ENCODE measurements at places on chromosomes 11 and 22. TPM values are rescaled to one million over a fixed set of nuclear protein-coding genes. Genes with fewer than 3 reads are reported as not detected.

- no peak for DNase-seq
These were observed 29.6 kb downstream of the C22orf31 start for GRCh38 chr22:29032014-29032475.

GRCh38 chr11:12125609-12126149, 15.3 kb downstream of the MICAL2 start:
- no peak for DNase-seq

DNA sequence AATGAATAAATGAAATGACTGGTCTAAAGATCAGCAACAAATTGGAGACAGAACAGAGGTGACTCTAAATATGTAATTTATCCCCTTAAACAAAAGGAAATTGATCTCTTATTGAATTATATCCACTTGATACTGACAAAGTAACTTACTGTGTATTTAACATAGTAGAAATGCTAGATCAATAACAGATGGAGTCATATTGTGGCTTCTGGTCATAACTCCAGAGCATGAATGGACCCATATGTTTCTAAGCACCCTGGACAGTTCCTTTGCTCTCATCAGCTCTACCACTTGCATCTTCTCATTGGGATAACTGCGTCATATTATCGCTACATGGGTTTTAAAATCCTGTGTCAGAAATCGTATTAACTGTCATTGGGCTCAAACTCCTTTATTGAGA, 222.3 kb downstream of the ETS1 start:
- no peak for DNase-seq

DNA sequence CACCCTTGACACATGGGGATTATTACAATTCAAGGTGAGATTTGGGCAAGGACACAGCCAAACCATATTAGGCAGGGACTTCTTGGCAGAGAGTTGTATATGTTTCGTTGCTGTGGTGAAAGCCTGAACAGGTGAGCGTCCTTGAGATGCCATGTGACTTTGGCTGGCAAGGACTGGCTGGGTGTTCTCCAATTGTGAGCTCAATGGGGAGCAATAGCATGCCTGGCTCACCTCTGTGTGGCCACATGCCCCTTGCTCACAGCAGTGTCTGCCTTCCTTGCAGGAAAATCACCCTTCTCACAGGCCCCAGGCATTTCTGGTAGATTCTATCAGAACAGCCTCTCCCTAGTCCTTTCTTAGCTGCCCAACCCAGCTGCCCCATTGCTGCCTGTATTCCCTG, 105.5 kb downstream of the PARVA start:
- no peak for DNase-seq

GRCh38 chr11:11977206-11977938, 31.1 kb downstream of the DKK3 start:
- DNase-seq: peak; percentile 87

- DNase-seq: no peak
These were observed at the start of gene NR1H3 for GRCh38 chr11:47257517-47258316. NR1H3 (plus strand) TSS chr11:47257996; CDS start chr11:47259217, 1,221 bp downstream.

DNA sequence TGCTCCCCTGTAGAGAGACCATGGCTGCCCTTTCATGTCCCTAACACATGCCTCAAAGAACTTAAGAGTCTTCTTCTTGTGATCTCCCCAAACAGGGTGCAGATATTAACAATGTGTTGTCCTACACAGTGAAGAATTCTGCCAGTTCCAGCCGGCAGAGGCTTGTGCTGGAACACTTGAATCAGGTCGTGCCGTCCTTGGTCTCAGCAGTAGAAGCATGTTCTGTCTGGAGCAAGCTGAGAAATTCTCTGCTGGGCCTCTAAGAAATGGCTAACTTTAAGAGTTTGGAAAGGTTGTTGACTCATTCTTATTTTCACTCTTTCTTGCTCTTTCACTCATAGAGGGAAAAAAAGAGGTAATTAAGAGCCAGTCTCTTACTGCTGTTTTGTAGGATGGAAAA, 71.1 kb upstream of the SLC25A18 start:
- no peak for DNase-seq

Gene OR2AG1
- total RNA-seq: under 0.01 TPM

Gene TNNI2
- not detected for total RNA-seq

All from pulmonary artery endothelial cell (primary cell).